ENCODE measurements at places on chromosomes 11 and 22. TPM values are rescaled to one million over a fixed set of nuclear protein-coding genes. Genes with fewer than 3 reads are reported as not detected.

GGTLC2 gene
- total RNA-seq = not detected

RPS3 gene
- 1,383 TPM for total RNA-seq

EPS8L2 gene
- total RNA-seq = 617 TPM

DNA sequence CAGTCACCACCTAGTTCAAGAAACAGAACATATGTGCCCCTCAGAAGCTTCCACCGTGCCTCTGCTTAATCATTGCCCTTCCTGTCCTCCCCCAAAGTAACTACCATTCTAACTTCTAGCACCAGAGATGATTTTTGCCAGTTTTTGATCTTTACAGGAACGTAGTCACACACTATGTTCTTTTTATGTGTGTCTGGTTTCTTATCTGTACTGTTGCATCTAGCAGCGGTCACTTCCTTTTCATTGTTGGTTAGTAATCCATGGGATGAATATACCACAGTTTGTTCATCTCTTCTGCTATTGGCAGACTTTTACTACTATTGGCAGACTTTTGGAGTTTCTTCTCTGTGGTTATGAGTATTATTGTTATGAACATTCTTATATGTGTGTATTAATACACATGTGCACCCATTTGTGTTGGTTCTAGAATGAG, 34.6 kb downstream of the SPECC1L start:
- peak overlapping the region; percentile 86 for H3K27ac ChIP-seq
- no peak overlapping the region for H3K4me3 ChIP-seq
- DNase-seq = no peak
- peaks cover 13% of the 10 kb centered on the region for H3K36me3 ChIP-seq
- peaks cover 40% of the 10 kb centered on the region for H3K4me1 ChIP-seq
- H3K27me3 ChIP-seq = no peaks in the 10 kb centered on the region

DNA sequence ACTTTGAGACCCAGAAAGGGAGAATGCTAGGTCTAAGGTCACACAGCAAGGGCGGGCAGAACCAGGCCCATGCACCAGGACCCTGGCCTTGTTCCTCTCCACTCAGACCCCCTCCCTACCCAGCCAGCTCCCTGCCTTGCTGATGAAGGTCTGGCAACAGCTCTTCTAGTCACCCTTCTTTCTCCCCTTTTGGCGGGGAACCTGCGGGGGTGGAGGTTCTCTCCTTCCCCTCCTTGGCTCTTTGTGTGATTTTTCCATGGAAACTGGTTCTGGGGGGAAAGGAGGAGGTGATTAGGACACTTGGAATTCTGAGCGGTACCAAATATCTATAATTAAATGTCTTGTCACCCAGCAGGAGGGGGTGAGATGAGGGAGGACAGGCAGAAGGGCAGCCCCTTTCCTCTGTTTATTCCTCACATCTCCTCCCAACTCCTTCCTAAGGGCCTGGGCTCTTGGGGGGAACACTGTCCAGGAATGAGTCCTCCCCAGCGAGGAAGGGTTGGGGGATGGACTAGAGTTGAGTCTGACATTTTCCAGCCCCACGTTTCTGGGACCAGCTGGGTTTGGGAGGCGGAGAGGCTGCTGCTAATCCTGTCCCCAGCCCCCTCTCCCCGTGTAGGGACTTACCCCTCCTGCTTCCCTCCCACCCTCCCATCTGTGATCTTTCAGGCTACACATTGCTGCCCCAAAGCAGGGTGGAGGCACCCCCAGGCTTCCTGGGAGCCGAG, 7.4 kb downstream of the ARHGEF17 start:
- H3K4me3 ChIP-seq = no peak overlapping the region
- peak; percentile 86 for DNase-seq
- H3K27ac ChIP-seq = peak overlapping the region; percentile 95
- H3K4me1 ChIP-seq = peaks cover 97% of the 10 kb centered on the region
- H3K36me3 ChIP-seq = no peaks in the 10 kb centered on the region

DNA sequence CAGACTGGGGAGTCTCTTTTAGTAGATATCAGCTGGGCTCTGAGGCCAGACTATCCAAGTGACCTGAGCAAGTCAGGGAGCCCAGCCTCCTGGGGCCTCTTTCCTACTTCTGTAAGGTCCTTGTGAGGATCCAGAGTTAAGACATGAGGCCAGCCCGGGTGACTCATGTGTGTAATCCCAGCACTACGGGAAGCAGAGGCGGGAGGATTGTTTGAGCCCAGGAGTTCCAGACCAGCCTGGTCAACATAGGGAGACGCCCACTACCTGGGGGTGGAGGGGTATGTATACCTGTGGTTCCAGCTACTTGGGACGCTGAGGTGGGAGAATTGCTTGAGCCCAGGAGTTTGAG, 36.9 kb upstream of the POLA2 start:
- H3K27me3 ChIP-seq = no peaks in the 10 kb centered on the region
- DNase-seq = peak; percentile 87
- peaks cover 21% of the 10 kb centered on the region for H3K4me1 ChIP-seq

- H3K36me3 ChIP-seq = no peaks in the 10 kb centered on the region
- no peaks in the 10 kb centered on the region for H3K4me1 ChIP-seq
- no peaks in the 10 kb centered on the region for H3K27me3 ChIP-seq
- no peak overlapping the region for H3K27ac ChIP-seq
These were observed 275.5 kb downstream of the SOX6 start for GRCh38 chr11:16080688-16081381.

- H3K4me1 ChIP-seq = peaks cover 33% of the 10 kb centered on the region
- no peaks in the 10 kb centered on the region for H3K27me3 ChIP-seq
- H3K36me3 ChIP-seq = no peaks in the 10 kb centered on the region
These were observed 2.5 kb downstream of the PLAAT2 start for GRCh38 chr11:63560506-63561180.

DNA sequence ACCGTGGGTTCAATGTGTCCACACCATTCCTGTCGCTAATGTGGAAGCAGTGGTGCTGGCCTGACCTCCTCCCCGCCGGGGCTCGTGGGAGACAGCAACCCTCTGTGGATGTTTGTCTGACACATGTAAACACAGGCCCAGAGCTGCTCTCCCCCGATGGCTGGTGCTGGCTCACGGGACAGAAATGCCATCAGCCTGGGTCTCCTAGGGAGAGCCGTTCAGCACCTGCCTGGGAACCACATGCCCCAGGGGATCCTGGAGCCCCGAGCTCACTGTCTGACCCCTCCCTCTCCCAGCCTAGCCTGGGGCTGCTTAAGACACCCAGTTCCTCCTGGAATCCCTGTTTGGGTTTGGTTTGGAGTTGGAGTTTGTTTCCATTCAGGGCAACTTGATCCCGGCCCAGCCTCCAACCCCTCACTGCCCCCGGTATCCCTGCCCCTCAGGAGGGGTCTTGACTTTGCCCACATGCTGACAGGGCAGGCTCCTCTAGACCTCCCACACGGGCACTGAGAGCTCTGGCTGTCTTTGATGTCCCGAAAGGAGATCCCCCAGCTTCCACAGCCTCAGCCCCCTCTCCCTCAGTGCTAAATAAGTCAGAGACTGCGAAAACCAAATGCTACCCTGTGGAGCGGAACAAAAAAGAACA, 50.9 kb upstream of the WNT11 start:
- H3K4me3 ChIP-seq = no peak overlapping the region
- no peaks in the 10 kb centered on the region for H3K27me3 ChIP-seq
- no peaks in the 10 kb centered on the region for H3K4me1 ChIP-seq
- no peak overlapping the region for H3K27ac ChIP-seq
- H3K36me3 ChIP-seq = no peaks in the 10 kb centered on the region
- DNase-seq = no peak
